ENCODE measurements at places on chromosomes 1 and 21.
A peak's percentile ranks its signal among the peaks of the same experiment; 100 is the strongest.

DNA sequence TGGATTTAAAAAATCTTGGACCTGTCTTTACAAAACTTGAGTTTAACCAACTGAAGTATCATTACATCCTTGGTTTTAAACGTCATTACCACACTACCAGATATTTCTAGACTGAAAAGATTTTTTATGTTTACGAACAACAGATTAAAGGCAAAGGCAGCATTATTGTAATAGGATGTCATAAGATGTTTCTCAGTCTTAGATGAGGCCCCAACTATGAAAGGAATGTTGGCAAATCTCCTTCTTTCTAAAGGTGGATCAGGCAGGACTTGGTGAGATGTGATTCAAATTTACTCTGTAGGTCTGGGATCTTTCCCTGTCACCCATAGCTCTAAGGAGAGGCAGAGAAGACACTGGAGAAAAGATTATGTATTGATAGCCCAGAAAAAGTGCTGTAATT is 417.9 kb downstream of the PTBP2 start:
- DNase-seq, result no peak

- DNase-seq, result peak; percentile 22
Observed at GRCh38 chr1:54371038-54371941, 34.9 kb downstream of the SSBP3 start.

DNA sequence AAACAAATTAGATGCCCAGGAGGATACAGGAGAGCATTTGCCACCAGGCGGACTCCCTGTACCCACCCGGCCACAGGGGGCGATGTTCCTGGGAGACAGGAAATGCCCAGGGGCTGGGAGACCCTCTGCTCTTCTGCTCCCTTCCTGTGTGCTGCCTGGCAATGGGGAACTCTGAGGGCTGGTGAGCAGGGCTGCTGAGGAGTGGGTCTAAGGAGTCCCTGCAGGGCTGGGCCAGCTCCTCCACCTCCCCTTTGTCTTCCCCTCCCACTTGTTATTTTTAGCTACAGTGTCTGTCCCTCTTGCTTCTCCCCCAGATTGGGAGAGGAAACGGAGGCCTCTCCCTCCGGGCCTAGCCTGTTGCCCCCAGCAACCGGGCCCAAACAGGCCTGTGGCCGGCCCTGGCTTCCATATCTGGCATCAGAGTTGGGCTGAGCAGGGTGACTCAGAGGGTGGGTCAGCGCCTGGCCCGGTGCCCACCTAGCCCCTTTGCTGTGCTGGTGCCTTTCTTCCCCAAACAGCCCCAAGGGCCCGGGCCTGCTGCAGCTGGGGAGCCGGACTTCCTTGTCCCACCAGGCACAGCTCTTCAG is 11.6 kb downstream of the LMNA start:
- no peak for DNase-seq

GRCh38 chr1:67612788-67613241 is 72.2 kb upstream of the GADD45A start:
- DNase-seq, result no peak

DNA sequence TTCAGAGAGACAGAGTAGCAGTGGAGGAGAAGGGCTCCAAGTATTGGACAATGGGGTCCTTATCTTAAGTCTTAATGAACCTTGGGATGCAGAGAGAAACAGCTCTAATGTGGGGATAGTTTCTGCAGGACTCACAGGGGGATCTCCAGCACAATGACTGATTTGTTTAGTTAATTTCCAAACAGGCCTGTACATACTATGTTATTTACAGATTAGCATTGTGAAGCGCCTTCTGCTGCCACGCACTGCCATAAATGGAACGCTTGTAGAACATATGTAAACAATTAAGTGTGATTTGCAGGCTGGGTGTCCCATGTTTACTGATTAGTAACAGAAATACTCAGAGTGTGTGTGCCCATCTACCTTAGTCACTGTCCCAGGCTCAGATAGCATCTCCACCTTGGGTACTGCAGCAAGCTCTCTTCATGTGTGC is 56.1 kb downstream of the NTPCR start:
- no peak for DNase-seq

DNA sequence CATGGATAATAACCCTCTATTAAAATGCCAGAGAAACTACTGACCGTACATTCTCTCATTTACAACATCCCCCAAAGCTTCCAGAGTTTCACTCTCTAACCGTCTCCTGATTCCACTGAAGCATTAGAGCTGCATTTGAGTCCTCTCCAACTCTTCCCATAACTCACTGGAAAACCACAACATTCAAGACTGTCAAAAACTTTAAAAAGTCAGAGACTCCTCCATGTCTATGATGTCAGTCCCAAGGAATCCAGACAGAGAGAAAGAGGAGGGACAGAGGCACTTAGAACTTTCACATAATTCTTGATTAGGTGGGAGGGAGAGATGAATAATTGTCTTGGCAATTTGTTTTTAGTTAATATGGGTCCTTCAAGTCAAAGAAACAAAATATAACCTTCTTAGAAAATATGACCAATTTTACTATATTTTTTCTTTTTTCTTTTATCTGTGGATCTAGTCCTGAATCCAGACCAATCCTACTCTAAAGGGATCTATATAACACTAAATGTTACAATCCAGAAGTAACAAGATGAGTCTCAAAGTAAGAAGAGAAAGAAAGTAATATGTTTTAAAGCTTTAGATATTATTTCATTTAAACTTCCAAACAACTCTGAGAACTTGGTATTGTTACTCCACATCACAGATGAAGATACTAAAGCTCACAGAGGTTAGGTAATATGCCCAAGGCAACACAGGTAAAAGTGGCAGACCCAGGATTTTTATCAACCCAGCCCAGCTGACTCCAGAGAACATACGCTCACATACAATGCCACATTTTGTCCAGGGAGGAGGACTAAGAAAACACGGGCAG is 23.8 kb downstream of the OTUD7B start:
- DNase-seq, result no peak

DNA sequence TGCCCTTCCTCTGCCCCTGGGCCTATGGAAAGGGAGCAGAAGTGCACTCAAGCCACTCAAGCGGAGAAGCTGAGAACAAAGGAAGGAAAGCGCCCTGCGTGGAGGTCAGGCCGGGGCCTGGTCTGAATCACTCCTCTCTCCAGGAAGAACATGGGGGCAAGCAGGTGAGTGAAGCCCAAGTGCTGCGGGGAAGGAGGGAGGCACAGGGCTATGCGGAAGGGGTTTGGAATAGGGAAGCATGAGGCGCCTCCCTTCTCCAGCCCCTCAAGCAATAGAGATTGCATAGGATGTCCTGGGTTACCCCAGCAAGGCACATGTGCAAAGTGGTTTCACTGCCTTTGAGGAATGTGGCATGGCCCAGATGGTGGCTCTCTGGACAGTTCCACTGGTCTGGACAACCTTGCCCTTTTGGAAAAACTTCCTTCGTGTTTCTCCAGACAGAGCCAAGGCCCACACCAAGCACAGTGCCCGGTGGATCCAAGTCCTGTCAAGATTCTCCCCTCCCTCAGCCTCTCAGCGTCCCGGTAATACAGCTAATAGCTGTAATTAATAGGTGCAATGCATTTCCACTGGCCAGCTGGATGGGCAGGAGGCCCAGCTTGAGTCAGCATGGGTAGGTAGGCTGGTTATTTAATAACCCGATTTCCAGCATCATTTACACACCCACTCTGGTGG is 13.7 kb downstream of the BLACAT1 start:
- no peak for DNase-seq

- DNase-seq, result no peak
Observed at GRCh38 chr1:65247419-65248359, 61.7 kb upstream of the DNAJC6 start.

DNA sequence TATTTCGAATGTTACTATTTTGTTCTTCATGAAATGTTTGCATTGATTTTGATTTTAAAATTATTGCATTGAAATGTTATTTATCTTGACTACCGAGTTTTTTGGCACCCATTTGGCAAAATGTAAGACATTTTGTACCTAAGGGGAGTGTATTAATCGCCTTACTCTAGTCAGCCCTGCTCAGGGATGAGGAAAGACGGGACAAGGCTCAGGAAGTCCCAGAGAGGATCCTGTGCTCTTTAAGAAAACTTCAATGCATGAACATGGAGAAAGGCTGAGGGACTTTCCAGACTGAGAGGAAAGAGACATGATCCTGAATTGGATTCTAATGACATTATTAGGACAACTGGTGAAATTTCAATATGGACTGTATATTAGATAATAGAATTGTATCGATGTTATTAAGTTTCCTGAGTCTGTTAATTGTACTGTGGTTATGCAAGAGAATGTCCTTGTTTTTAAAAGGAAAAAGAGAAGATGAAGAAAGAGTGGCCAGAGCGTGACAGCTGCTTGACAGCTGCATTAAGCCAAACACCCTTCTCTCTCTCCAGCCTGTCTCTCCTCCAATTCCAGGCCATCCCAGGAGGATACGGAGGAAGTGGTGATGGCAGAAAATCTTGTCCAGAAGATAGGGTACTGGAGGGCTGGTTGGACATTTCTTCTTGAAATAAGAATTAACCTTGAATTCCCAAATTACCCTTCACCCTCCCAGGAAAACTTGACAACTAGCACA is 66.0 kb downstream of the PLEKHA6 start:
- no peak for DNase-seq

GRCh38 chr1:77016386-77016985 is 149.2 kb downstream of the ST6GALNAC5 start:
- peak; percentile 67 for DNase-seq

DNA sequence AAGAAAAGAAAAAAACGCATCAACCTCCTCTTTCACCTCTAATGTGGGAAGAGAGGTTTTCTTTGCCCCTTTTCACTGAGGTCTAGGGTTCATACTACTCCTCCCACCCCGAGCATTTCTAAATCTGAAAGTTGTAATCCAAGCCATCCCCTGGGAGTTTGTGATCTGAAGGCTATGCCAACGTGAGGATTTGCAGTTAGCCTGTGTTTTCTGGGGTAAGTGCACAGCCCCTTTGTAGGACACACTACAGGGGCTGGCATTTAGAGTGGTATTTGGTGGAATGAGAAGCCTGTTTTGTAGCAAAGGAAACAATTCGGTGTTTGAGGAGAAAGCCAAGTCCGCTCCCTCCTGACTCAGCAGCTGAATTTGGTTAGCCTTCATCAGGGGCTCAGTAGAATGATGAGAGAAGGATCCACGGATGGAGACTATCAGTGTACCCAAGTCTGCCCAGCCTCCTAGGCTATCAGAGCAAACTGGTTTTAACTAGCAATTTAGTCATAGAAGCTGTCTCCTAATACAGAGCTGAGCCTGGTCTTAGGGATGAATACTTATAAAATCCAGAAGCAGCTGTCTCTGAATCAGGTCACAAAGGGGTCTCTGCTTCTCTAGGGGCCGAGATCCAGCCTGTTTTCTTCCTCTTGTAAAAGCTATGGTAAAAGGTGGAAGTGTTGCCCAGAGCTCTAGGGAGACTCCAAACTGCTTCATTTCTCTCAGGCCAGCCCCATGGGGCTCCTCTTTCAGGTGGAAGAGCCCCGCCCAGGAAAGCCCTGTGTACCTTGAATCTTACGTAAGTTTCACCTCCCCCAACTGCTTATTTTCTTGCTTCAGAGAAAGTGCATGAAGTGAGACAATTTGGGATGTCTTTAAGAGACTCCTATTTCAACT is 2.1 kb downstream of the PCP4L1 start:
- DNase-seq, result peak; percentile 73

DNA sequence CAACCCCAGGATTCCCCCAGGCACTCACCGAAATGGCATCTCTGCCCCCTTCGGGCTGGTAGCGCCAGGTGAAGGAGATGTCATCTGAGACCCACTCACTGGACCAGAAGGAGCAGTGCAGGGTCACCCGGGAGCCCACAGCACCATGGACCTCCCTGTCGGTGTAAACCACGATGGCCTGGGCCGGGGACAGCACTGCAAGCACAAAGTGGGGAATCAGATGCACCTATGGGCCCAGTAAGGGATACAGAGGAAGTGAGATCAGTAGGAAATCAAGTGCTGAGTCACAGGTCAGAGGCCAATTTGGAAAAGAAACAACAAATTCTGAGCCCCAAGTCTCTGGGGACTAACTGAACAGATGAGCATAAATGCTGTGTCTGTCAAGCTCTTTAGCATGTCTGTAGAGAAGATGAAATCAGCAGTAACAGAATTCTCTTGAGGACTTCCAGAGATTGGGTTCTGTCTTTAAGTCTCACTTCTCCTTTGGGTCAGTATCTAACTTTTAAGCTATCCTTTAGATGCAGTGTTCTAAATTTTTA is 2.5 kb downstream of the MPZ start:
- DNase-seq, result peak; percentile 77

DNA sequence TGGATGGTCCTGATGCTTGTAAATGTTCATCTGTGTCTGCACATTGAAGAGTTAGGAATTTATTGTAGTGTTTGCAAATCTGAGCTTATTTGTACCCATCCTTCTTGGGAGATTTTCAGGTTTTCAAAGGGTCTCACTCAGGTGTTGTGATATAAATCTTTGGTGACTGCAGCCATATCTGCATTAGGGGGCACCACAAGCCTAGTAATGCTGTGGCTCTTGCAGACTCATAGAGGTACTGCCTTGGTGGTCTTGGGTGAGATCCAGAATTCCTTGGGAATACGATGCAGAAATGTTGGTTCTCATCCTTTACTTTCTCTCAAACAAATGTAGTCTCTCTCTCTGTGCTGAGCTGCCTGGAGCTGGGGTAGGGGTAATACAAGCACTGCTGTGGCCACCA is 405.9 kb downstream of the TTLL7 start:
- DNase-seq, result no peak

- DNase-seq, result no peak
Observed at GRCh38 chr1:43135857-43136781, 36.0 kb downstream of the EBNA1BP2 start.

DNA sequence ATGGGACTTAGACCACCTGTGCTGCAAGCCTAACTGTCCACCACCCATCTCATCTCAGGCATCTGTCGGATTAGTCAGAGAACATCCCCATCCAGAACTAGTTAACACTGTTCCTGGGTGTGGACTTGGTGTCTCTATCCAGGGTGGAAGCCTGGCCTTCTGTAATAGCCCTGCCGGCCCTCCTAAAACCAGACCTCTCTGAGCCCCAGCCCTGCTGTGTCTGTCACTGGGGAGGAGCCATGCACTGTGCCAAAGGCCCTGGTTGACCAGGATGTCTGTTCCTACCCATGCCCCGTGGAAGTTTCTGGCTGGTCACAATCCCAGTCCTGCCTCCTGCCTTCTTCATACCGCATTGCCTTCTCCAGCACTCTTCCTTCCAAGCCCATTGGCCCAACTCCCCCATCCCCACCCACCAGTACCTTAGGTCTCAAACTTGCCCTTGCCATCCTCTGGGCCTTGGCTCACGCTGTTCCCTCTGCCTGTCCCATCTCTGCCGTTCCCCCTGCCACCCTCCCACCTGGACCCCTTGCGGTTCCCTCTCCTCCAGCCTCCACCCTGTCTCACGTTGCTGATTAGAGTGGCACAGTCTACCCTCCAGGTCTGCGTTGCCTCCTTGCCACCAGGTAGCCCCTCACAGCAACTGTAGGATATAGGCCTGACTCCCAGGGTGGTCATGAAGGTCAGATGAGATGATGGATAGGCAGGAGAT is 105.6 kb downstream of the EPHB2 start:
- no peak for DNase-seq

DNA sequence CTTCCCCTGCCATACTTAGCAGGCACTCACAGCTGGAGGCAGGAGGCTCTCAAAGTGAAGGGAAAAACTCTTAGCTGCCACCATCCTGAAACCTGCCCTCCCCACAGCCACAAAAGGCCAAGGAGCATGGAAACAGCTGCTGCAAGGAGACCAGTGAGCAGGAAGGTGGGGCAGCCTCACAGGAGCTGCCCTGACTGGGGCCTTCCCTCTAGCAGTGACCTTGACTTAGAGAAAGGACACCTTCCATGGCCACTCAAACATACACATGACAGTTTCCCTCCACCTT is 126.3 kb downstream of the HIVEP3 start:
- no peak for DNase-seq

GRCh38 chr1:35894183-35894582 is 11.2 kb downstream of the AGO1 start:
- no peak for DNase-seq
